ENCODE measurements at places on chromosomes 13 and 19.

GRCh38 chr19:33159893-33160292 is 28.0 kb downstream of the WDR88 start:
- no peak for DNase-seq

- DNase-seq = peak; percentile 40
Measured at GRCh38 chr19:3618144-3618810, 8.3 kb downstream of the CACTIN start.

DNA sequence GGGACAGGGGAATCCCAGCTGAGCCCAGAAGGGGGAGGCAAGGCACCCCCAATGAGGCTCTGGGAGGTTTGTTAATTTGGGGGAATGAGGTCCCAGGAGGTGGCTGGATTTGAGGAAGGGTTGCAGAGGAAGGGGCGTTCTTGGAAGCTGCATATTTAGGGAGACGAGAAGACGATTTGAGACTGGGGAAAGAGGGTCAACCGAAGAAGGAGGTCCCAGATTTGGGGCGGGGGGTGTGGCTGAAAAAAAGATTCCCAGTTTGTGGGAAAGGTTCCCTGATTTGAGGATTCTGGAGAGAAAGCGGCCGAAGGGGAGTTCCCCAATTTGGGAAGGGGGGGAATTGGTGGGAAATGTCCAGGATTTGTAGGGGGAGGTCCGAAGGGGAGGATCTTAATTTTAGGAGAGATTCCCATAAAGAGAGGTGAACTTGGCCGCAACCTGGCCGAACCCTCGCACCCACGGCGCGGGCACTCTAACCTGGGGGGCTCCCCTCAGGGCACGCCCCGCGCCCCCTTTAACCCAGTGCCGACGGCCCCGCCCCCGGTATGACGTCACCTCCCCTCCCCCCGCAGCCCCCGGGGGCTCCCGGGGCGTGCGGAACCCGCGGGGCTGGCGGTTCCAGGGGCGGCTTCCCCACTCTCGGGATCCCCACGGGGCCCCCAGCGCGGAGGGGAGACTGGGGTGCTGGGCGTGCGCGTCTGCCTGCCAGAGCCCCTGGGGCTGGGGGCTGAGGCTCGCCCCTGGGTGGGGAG is 1.2 kb downstream of the PTPRS start:
- no peak for DNase-seq

GRCh38 chr19:46159418-46160232 is 11.6 kb downstream of the IGFL2 start:
- no peak for DNase-seq

GRCh38 chr13:25136880-25137787 is 35.0 kb downstream of the AMER2 start:
- DNase-seq = no peak

- DNase-seq = no peak
Measured at GRCh38 chr13:98731925-98732324, 20.5 kb downstream of the SLC15A1 start.
